Stimulated activated CD8-positive, alpha-beta memory T cell treated with anti-CD3 and anti-CD28 coated beads, Interleukin-7, amount 100 ng/mL, for 1 hour (primary cell): ENCODE measurements at places on chromosomes 5 and 9.

GRCh38 chr5:88195636-88196035 lies 73.0 kb downstream of the TMEM161B start:
- no peak for DNase-seq

- DNase-seq = no peak
These were observed 76.7 kb downstream of the GRAMD2B start for GRCh38 chr5:126499853-126500342.

GRCh38 chr5:89280103-89281037 lies 397.4 kb upstream of the MEF2C start:
- no peak for DNase-seq

DNA sequence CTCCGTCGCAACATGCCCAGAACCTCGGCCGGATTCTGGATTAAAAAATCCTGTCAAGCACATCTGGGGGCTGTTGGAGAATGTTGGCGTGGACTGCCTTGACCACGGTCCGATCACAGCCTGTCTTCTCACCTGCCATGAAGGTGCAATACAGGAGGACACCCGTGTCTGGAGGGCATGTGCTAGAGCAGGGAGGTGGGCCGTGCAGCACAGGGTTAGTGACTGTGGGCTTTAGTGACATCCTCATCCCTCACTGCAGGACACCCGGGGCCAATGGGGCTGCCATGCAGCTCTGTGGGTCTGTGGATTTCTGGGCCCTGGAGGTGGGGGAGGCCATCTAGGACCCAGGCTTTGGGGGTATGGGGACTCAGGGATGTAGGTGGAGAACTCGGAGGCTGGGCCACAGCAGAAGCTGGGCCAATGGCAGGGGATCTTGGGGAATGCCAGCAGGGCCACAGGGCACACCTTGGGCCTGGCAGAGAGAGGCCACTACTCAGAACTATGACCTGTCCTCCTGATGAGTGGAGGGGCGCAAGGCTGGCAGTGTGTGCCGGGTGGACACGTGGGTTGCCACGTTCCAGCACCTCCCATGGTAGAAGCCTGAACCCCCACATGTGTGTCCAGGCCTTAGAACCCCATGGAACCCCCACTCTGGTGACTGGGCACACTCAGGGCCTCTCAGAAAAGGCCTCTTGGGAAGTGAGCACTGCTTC lies 23.3 kb downstream of the ZDHHC11B start:
- DNase-seq = no peak

DNA sequence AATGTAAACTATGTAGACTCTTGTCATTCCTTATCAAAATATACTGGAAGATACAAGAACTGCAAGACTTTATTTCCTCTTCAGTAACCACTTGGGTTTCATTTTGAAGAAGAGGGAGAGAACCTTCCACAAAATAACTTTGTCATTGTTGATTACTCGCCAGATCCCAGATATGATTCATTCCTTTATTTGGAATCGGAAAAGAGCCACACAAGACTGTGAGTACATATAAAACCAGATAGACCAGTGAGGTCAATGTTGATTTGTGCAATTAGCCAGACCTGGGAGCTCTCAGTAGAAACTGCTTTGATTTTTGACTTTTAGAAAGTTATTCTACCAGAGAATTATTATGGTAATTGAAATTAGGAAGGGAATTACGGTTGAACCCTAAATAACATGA lies 146.1 kb downstream of the TMEM167A start:
- DNase-seq = no peak

DNA sequence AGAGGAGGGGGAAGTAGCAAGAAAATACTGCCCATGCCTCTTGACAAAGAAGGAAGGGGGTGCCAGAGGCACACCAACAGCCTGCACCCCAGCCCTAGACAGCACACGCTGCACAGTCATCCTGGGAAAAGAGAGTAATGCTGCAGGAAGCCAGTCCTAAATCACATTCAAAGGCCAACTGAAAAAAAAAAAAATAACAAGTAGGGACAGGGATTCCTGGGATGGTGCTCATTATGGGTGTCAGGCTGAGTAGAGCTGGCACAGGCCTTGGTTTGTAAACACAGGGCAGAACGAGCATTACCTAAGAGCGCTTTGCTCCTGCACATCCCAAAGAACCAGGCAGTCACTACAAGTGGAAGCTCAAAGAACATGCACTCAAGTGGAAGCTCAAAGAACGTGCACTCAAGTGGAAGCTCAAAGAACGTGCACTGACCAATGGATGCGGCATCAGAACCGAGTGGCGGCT lies 7.8 kb downstream of the RAPGEF1 start:
- no peak for DNase-seq

- no peak for DNase-seq
These were observed 41.9 kb downstream of the NACC2 start for GRCh38 chr9:136052991-136053756.

DNA sequence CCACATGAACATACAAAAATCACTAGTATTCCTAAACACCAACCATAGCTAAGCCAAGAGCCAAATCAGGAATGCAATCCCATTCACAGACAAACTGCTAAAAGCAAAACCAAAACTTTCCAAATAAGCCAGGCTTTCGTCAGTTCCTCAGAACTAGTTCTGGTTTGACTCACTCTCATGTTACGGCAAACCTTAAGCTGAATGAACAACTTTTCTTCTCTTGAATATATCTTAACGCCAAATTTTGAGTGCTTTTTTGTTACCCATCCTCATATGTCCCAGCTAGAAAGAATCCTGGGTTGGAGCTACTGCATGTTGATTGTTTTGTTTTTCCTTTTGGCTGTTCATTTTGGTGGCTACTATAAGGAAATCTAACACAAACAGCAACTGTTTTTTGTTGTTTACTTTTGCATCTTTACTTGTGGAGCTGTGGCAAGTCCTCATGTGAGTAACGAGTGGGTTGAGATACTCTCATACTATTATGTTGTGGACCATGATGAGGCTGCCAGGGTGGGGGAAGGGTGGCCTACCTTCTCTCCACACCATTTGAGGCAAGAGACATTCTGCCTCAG lies at the start of gene PDCD1LG2:
TSS of gene PDCD1LG2 (plus strand) at position 172 of the 572 bp plus-strand sequence. CDS start 12,016 bp downstream, outside the sequence.
- DNase-seq = no peak

GRCh38 chr5:374631-375335 lies 53.3 kb downstream of the AHRR start:
- no peak for DNase-seq

DNA sequence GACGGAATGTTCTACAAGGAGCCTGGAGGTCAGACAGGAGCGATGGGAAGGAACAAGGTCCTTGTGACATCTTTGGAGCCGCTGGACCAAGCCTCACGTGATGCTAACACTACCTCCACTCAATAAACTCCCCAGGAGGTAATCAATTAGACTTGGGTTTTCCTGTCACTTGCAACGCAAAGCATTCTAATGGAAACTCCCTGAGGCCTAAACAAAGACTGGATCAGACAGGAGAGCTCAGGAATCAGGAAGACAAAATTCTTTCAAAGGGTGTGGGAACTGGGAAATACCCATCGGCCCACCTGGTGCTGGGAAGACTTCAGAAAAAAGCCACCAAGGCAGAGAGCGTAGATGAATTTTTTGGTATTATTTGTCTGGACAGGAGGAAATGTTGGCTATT lies 22.3 kb upstream of the UNC5A start:
- DNase-seq = no peak

GRCh38 chr5:119336262-119336661 lies 19.6 kb upstream of the TNFAIP8 start:
- no peak for DNase-seq

DNA sequence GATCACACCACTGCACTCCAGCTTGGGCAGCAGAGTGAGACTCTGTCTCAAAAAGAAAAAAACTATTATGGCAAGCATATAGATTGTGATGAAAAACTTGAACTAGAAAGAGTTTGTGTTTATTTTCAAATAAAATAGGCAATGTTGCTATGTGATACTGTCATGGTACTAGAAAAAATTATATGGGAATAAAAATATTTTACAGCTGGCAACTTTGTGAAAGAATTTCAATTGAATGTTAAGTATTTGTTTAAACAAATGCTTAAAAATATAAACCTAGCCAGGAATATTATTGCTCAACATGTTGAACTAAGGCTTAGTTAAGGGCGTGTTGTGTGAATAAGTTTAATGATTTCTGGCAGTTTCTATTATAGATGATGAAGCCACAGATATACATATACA lies 31.7 kb downstream of the HSDL2 start:
- DNase-seq = no peak

DNA sequence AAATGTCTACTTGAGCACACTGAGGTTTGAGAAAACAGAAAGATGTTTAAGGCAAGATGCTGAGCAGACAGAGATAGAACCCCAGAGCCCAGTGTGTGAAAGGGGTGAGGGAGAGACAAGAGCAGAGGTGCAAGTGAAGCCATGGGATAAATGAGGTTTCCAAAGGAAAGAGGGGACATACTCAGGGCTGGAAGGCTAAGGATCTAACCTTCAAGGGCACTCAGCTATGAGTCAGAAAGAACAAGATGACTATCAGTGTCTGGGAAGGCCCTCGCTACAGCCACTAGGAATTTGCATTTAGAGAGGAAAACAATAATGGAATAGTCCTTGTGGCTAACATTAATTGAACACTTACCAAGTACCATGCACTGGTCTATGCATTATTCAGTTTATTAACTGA lies 113.7 kb downstream of the HTR4 start:
- no peak for DNase-seq

DNA sequence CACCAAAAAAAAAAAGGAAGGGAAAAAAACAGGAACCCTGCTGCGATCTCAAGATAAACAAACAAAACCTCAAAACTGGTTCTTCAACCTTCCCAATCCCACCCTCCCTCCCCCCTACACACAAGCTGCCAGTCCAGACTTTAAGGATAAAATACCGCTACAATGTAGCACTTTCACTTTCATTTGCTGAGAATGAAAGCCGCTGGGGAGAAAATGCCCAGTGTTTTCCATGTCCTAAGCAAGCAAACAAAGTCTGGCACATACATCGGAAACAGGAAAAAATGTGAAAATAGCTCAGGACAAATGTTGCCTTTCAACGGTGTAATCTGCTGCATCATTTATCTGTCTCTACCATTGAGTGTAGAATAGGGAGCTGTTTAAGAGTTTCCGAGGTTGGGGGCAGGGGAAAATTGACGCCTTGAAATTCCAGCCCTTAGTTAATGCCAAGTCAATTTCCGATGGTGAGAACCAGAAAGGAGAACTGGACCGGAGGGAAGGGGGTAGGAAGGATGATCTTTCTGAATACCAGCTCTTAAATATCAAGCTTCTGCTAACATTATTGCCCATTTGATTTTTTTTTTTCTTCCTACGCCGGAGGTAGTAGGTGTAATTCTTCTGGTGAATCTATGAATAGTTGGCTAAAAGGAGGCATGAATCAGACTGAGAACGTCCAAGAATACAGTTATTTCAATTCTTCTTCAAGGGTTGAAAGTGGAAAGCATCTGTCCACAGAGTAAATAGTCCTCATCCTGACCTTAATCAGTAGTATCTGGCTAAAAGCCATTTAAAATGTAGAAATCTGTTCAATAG lies 1.2 kb upstream of the ADAMTS6 start:
- no peak for DNase-seq

- no peak for DNase-seq
These were observed 93.0 kb upstream of the NIPAL4 start for GRCh38 chr5:157366741-157367674.

DNA sequence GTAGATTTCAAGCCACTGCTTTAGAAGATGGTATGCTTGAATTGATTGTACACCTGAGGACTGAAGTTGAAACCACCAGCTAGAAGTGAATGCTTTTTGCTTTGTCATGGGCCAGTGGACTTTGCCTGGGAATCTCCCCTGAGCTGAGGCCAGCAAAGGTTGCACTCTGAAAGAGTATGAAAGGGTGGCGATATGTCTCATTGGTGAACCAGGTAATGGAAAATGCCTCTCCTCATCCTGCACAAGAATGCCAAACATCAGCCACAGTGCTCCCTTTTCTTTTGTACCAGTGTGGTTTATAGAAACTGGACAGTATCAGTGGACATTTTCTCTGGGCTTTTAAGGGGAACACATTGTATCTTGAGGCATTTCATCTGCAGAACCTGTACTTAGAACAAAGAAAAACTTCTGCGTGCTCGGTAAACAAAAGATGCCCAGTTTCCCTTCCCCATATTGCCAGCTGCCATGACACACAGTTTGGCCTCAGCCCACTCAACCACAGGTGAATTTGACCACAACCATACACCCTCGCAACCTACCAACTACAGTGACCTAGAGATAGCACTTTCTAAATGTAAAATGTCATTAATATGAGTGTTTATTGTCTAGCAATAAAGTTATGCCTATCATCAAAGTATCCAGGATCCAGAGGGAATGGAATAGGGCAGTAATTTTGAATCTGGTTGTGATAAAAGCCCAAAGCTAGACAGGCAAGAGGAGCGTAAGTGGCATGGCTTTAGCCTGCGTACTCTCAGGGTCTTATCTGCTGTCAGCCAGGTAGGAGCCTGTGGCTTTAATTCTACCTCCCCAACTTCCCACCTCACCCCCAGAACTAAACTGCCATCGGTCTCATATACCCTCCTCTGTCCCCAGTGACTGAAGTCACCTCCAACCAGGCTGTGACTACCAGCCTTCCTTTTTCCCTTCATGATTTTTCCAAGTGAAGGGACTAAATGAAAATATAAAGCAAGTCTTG lies 79.5 kb upstream of the LHFPL2 start:
- DNase-seq = no peak

DNA sequence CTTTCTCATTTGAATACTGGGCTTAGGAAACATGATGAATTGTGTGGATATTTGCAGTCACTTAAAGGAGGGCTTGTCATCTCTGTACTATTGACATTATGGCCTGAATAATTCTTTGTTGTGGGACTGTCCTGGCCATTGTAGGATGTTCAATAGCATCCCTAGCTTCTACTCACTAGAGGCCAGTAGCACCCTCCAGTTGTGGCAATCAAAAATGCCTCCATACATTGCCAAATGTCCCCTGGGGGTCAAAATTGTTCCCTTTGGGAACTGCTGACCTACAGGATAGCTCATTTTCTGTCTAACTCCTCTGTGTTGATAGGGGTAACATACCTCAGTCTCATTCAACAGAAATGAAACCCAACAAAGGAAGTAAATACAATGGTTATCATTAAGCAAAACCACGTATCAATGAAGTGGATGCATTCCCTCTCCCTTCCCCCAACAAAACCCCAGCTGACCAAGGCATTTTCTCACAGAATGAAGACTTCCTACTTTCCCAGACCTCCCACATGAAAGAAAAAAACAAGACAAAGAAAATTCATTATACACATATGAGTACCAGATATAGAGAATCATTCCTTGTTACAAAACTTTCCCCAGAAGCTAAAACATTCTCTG lies 18.1 kb downstream of the FYB1 start:
- no peak for DNase-seq

- no peak for DNase-seq
These were observed 178.9 kb downstream of the SREK1 start for GRCh38 chr5:66322786-66323528.

- no peak for DNase-seq
These were observed 53.0 kb downstream of the EXOSC2 start for GRCh38 chr9:130746434-130747212.

- DNase-seq = no peak
These were observed 40.4 kb upstream of the SMU1 start for GRCh38 chr9:33116860-33117259.

DNA sequence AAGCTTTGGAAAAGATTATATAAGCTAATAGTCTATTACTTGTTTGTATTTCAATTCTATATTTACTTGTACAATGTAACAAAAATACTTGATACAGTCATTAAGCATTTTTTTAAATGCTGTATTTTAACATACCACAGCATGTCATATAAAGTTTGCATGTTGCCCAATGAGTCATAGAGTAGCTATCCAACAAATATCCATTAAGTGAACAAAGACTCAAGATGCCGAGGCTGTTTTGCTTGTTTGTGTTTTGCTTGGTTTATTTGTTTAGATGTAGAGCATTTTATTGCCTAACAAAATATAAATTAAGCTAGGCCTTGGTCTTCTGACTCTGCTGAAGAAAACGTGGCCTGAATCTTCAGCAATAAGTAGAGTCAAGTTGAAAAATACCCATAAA lies 1584.3 kb upstream of the NUDT12 start:
- DNase-seq = no peak

GRCh38 chr5:81837667-81838306 lies 86.9 kb upstream of the SSBP2 start:
- DNase-seq = no peak
